ENCODE measurements at places on chromosomes 7 and 10. TPM values are rescaled to one million over a fixed set of nuclear protein-coding genes. Genes with fewer than 3 reads are reported as not detected.

Gene USP54
- total RNA-seq: 23.4 TPM

Gene HMX3
- not detected for total RNA-seq

Gene POT1
- 32.3 TPM for total RNA-seq

Gene TMEM229A
- not detected for total RNA-seq

Gene OGDHL
- 0.18 TPM for total RNA-seq

Gene SPDYE2
- not detected for total RNA-seq

Gene AS3MT
- 7.5 TPM for total RNA-seq

Gene CALHM1
- not detected for total RNA-seq

Gene CCL24
- not detected for total RNA-seq

Gene KCNMA1
- total RNA-seq: 38.5 TPM

Gene HMX2
- total RNA-seq: not detected

Gene BHLHA15
- not detected for total RNA-seq

Gene PRPS1L1
- not detected for total RNA-seq

Gene COL13A1
- total RNA-seq: 21.3 TPM

Gene TMEM130
- not detected for total RNA-seq

Gene LBX1
- total RNA-seq: not detected

Gene TMEM213
- not detected for total RNA-seq

Gene UBE2H
- total RNA-seq: 46.4 TPM

Gene INMT
- 6.6 TPM for total RNA-seq

Gene ITGA8
- not detected for total RNA-seq

Gene ZP3
- total RNA-seq: 0.29 TPM

Gene TRIM50
- not detected for total RNA-seq

Gene PTEN
- 40.9 TPM for total RNA-seq

Gene LIPF
- not detected for total RNA-seq

Gene CLDN3
- total RNA-seq: not detected

Gene KEL
- total RNA-seq: not detected

Gene FOXI2
- not detected for total RNA-seq

Gene TMEM225B
- total RNA-seq: not detected

Gene SHTN1
- 1.6 TPM for total RNA-seq

Gene DYDC2
- not detected for total RNA-seq

Gene HABP2
- not detected for total RNA-seq

Gene KIAA1217
- total RNA-seq: 3.5 TPM

Gene ZNF425
- 1.1 TPM for total RNA-seq

Gene KIF11
- 25.3 TPM for total RNA-seq

Gene LMOD2
- total RNA-seq: not detected

Gene STMP1
- total RNA-seq: 23.4 TPM

Gene CYP3A4
- not detected for total RNA-seq

Gene ASZ1
- total RNA-seq: not detected

Gene PDE1C
- 0.86 TPM for total RNA-seq

Gene NMT2
- total RNA-seq: 50.2 TPM

Gene AKR1C8
- total RNA-seq: not detected

Gene PRSS2
- total RNA-seq: not detected

Gene PDK4
- 0.29 TPM for total RNA-seq

Gene CYP2C9
- not detected for total RNA-seq

Gene GIMAP2
- total RNA-seq: 1.2 TPM

Gene SAMD9L
- total RNA-seq: 14.5 TPM

Gene ZNF467
- total RNA-seq: 3.0 TPM
